CD4-positive, alpha-beta T cell treated with Interferon gamma for 1 hour (primary cell): ENCODE measurements at places on chromosomes 12 and 14.

- peak; percentile 79 for DNase-seq
Observed at GRCh38 chr14:21024585-21025370, at the start of gene NDRG2. Gene NDRG2, minus strand, starts transcription at chr14:21025061. Its CDS starts 1,746 bp downstream, at chr14:21023315.

GRCh38 chr12:123828120-123828519 is 66.0 kb downstream of the DNAH10 start:
- no peak for DNase-seq

DNA sequence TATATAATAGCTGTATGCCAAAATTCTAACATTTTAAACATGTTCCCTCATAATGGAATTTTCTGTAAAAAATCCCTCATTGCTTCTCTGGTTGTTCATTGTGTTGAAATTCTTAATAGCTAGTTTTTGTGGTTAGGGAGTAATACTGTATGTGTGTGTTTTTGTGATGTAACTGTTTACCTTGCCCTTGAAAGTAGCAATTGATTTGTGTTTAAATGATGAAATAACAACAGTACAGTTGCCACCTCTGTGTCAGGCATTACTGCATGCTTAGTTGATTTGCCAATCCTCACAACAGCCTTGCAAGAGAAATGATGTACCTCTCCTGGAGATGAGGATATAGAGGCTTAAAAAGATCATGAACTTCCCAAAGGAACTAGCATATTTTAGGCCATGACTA is 94.9 kb downstream of the DAAM1 start:
- DNase-seq = no peak

DNA sequence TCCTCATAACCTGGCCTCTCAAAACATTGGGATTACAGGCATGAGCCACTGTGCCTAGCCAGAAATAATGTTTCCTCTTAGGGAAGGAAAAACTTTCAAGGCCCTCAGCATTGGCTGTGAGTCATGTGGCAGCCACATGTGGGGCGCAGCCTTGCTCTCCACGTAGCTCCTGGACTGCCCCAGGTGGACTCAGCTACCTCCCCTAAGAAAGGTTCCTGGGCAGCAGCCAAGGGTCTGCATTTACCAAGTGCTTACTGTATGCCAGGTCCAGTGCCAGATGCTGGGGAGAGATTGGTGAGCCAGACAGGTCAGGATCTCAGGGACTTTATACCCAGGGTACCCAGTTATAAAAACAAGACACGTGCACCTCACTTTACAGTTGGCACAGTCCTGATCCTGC is 3.7 kb upstream of the TRPV4 start:
- no peak for DNase-seq

- DNase-seq = no peak
Observed at GRCh38 chr12:26268841-26269561, 73.6 kb downstream of the SSPN start.

GRCh38 chr12:68612202-68612601 is 1.5 kb downstream of the RAP1B start:
- no peak for DNase-seq

DNA sequence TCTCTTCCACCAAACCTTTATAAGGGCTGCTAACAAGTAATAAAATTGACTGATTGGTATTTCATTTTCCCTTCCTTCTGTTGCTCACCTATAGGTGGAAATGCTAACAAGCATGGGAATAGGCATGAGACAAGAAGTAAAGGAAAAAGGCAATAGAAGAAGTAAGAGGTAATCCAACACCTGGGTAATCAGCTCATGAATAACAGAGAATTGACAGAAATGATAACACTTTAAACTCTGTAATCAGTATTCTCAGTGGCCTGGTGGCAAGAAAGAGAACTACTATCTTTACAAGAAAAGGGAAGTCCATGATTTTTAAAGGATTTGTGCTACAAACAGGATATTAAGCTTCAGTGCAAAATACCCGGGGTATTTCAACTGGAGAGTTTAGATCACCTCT is 737.8 kb downstream of the RERGL start:
- DNase-seq = no peak

DNA sequence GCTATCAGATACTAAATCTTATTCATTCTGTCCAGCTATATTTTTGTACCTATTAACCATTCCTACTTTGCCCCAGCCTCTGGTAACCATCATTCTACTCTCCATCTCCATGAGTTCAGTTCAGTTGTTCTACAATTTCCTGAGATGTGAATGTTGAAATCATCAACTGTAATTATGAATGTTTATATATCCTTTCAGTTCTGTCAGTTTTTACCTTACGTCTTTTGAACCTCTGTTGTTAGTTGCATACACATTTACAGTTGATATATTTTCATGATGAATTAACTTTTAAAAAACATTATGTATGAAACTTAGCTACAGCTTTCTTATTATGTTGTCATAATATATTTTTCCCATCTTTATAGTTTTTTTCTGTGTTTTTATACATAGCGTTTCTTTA is 102.1 kb downstream of the ARID2 start:
- no peak for DNase-seq

- DNase-seq = no peak
Observed at GRCh38 chr12:102824218-102824835, 92.7 kb downstream of the PAH start.

GRCh38 chr12:103247531-103247930 is 248.2 kb downstream of the C12orf42 start:
- no peak for DNase-seq

GRCh38 chr12:6440391-6440790 is 4.4 kb upstream of the CD27 start:
- no peak for DNase-seq

DNA sequence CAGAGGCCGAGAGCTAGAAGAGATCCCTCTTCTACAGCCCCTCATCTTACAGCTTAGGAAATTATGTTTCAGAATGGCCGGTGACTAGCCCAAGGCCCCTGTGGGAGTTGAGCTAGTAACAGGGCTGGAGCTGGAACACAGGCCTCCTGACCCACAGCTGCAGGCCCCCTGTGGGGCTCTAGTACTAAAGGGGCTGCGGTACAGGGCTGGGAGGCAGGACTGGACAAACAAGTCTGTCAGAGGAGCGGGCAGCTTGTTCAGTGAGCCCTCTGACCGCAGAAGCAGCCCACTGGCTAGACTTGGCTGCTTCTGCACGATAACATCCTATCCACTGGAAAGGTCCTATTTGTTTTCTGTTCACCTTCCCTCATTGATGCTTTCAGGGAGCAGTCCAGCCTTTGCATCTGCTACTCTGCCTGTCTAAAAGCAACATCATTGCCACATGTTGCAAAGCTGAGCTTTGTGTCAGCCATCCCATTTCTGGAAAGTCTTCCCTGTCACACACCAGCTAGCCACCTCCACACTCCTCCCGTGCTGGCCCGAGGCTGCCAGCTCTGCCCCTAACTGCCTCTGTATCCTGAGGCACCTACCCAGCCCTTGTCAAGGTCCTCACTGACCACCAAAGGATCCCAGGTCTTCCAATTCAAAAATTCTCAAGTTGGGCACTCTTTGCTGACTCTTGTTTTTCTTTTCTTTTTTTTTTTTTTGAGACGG is 10.2 kb downstream of the PSMC1 start:
- no peak for DNase-seq

GRCh38 chr12:121871467-121871866 is 12.8 kb upstream of the HPD start:
- DNase-seq = no peak

DNA sequence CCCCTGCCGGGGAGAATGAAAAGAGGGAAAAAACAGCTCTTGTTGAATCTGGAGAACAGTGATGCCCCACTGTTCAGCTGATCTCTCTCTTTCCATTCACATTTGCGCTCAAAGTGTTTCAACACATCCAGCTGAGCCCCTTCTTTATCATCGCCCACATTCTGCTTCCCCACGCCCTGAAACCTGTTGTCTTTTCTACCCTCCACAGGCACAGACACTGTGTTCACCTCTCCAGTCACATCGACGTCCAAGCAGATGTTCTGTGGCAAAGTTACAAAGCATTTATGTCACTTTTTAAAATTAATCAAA is 338.7 kb downstream of the EGLN3 start:
- DNase-seq = no peak

- peak; percentile 47 for DNase-seq
Observed at GRCh38 chr14:99036611-99037293, 235.2 kb downstream of the BCL11B start.

- DNase-seq = no peak
Observed at GRCh38 chr12:81337886-81338285, 260.0 kb downstream of the ACSS3 start.

GRCh38 chr12:120157678-120158077 is 36.8 kb downstream of the GCN1 start:
- DNase-seq = no peak

- no peak for DNase-seq
Observed at GRCh38 chr12:107386569-107386968, 293.2 kb upstream of the CRY1 start.

DNA sequence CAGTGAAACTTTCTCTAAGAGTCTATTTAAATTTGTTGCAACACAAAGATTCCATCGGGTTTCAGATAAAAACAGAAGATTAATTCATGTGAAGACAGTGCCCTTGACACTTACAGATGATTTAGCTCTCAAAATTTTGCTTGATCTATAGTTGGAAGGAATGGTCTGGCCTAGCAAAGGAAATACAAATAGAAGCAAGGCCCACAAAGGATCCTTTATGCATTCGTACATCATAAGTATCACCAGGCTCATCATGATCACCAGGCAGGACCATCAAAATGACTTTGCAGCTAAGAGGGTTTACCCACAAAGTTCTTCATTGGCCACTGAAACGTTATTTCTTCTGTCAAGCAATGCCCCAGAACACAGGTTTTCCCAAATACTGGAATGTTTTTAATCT is 24.8 kb downstream of the JKAMP start:
- DNase-seq = no peak

GRCh38 chr12:20490213-20490612 is 121.9 kb downstream of the PDE3A start:
- DNase-seq = no peak

- no peak for DNase-seq
Observed at GRCh38 chr14:104148433-104149277, 10.3 kb downstream of the KIF26A start.

GRCh38 chr12:24922090-24922489 is 26.8 kb downstream of the BCAT1 start:
- no peak for DNase-seq

DNA sequence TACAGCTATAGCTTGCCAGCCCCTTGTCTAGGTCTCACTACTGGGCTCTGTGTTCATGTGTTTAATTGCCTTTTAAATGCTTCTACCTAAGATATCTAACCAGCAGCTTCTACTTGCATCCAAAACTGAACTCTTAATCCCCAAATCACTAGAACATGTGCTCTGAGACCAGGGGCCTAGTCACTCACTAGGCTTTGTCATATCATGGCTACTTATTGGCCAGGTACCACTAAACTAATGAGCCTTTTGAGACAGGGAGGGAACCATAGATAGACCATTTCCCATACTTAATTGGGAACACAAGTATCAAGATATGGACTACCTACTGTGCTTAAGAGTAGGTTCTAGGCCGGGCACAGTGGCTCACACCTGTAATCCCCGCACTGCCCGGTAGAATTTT is 6.5 kb downstream of the HSP90B1 start:
- no peak for DNase-seq

- DNase-seq = no peak
Observed at GRCh38 chr14:61404637-61405036, 83.3 kb downstream of the PRKCH start.

- DNase-seq = no peak
Observed at GRCh38 chr14:68857516-68858070, 64.7 kb upstream of the ZFP36L1 start.

DNA sequence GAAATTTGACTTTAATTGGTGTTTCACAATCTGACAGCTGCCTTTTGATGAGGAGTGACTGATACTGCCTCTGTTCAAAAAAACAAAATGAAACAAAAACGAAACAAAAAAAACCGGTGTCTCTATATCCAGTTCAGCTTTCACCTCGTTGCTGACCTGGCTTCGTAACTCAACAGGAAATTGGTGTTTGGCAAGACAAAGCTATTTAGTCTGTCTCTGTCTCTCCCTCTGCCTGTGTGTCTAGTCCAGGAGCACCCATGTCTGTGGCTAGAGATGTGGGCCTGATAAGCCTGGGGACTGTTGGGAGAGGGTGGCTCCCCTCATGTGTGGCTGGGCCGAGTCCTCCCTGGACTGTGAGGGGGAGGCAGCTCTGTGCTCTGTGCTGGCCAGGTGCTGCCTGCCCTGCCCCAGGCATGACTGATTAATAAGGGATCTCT is 11.3 kb downstream of the CACNA1C start:
- DNase-seq = no peak

GRCh38 chr12:1830401-1830845 is 10.1 kb downstream of the LRTM2 start:
- DNase-seq = no peak

- peak; percentile 56 for DNase-seq
Observed at GRCh38 chr14:55580470-55581341, 699 bp downstream of the KTN1 start.

DNA sequence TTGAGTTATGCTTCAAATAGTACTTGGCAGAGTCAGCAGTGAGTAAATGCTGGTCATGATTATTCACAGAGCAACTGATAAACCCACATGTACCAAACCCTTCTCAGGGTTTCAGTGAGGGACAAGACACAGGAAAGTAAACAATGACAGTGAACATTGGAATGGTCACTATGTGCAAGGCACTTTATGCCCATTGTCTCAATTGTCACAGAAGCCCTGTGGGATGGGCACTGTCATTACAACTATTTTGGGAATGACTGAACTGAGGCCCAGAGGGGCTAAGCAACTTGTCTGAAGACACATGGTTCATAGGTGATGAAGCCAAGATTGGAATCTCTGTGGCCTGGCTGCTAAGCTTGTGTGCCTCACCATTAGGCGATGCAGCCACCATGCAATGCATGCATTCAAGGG is 238.5 kb downstream of the RBM19 start:
- no peak for DNase-seq

GRCh38 chr12:87779858-87780498 is 249.2 kb downstream of the C12orf50 start:
- DNase-seq = no peak

- DNase-seq = no peak
Observed at GRCh38 chr12:31620311-31620710, 29.4 kb upstream of the DENND5B start.

- DNase-seq = no peak
Observed at GRCh38 chr12:124555168-124556073, 12.0 kb downstream of the NCOR2 start.

DNA sequence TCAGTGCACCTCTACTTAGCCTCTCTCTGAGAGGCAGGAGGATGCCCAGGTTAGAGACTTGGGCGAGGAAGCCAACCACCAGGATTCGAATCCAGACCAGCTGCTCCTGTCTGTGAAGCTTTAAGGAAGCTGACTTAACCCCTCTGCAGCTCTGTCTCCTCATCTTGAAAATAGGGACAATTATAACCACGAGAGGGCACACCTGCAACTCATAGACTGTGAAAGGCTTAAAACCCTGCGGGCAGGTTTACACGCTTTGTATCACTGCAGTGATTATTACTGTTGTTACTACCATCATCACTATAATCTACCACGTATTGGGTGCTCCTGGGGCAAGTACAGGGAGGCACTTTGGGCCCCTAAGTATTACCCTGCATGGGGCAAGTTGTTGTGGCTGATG is 379.8 kb downstream of the VRK1 start:
- DNase-seq = peak; percentile 13
